ENCODE measurements at places on chromosomes 13 and 19.

- no peak for DNase-seq
Measured at GRCh38 chr13:51596541-51596940, 12.3 kb downstream of the WDFY2 start.

GRCh38 chr13:113124211-113124970, 1.8 kb downstream of the F10 start:
- no peak for DNase-seq

DNA sequence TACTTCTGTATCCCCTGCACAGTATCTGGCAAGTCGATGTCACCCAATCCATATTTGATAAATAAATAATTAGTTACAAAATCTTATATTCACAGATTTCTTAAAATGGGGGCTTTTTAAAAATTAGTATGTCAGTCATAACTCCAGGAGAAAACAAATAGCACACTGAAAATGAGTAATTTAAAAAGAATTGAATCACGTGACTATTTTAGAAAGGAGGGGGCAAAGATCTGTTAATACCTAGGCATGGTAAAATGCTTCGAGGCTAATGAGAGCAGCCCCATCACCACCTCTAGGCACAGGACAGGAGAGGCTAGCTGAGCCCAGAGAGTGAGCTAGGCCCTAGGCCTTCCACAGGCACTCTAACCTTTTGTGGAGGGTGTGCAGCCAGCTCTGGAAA, 94.7 kb downstream of the FREM2 start:
- no peak for DNase-seq

DNA sequence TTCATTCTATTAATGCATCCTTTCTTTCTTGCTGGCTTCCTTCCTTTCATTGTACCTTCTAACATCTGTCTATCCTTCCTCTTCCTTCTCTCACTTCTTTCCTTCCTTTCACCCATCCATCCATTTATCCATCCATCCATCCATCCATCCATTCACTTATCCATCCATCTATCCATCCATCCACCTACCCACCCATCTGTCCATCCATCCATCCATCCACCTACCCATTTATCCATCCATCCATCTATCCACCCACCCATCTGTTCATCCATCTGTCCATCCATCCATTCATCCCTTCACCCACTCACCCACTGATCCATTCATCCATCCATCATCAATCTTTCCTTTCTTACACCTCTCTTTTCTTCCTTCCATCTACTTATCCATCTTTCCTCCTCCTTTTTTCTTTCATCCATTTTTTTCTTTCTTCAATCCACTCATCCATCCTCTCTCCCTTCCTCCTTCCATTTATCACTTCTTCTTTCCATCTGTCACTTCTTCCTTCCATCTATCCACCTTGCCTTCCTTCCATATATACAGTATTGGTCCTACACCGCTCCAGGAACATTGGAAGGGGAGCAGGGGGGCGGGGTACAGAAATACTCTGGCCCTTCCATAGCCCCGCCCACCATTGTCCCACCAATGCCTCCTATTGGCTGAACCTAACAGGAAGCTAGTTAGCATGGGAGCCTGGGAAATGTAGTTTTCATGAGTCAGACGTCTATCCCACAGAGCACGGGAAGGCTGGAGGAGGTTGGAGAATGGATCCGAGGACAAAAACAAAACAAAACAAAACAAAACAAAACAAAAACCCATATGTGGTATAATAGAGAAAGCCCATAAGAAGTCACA, 45.9 kb downstream of the MBD3L1 start:
- DNase-seq = no peak

GRCh38 chr13:109733550-109733949, 52.8 kb downstream of the IRS2 start:
- no peak for DNase-seq

DNA sequence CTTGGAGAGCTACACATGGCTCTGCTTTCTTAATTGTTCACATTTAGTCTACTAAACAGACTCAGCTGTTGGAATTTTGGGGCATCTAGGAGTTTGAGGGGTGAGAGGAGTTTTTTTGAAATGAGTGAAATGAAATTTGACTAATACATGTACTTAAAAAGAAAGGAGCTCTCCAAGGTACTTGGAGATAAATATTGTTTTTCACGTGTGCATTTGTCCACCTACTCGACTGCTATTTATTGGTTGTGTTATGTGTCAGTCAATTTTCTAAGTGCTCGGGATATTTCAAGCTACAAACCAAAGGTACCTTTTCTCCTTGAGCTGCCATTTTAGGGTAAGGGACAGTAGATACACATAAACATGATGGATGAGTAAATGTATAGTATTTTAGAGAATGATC, 697.0 kb downstream of the LIG4 start:
- no peak for DNase-seq

- no peak for DNase-seq
Measured at GRCh38 chr19:1260749-1261537, 8.2 kb upstream of the CIRBP start.

- DNase-seq = no peak
Measured at GRCh38 chr19:44942067-44942571, at the start of gene APOC4. Gene APOC4, plus strand, starts transcription at chr19:44942237. Its CDS starts 41 bp downstream, at chr19:44942278.

GRCh38 chr13:102692491-102692826, 2.4 kb downstream of the METTL21C start:
- DNase-seq = no peak

DNA sequence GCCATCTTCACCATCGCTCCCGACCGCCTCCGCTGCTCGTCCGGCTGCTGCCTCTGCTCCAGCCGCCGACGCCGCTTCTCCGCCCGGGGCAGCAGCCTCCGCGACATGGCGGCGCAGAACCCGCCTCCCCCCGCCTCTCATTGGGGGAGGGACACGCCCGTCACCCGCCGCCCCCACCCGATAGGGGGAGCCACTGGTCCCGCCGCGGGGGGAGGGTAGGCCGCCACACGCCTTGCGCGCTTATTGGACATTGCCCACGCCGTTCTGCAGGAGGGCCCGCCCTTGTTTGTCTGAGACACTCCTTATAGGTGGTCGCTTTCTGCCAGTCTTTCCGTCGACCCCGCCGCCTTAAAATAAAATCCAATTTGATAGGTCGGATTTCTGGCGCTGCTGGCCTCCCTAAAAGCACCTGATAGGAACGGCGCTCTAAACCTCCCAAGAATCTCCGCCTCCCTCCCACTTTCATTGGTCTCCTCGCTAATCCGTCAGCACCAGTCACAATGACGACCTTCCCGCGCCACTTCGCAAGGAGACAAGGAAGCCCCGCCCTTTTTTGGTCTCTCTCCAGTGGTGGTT, at the start of gene HNRNPL:
Gene HNRNPL, minus strand, starts transcription at position 127 of the 576 bp plus-strand sequence. Its CDS starts 20 bp downstream, at position 107.
- peak; percentile 92 for DNase-seq

DNA sequence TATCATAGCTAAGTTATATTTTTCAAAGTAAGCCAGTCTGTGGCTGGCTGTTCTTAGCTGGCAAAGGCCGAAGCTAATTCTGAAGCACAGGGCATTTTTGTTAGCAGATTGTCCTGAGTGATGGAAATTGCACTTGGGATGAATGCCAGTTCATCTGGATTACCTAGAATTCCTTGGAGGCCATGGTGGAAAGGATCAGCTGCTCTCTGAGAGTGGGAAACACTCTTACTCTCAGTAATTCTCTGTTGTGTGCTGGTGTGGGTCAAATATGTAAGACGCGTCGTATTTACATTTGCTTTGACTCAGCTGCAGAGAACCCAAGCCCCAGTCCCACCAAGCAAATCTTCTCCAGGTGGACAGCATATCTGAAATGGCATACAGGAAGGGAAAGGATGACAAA, 60.7 kb upstream of the C1QTNF9B start:
- no peak for DNase-seq

- no peak for DNase-seq
Measured at GRCh38 chr13:47170971-47171370, 274.1 kb upstream of the HTR2A start.

- no peak for DNase-seq
Measured at GRCh38 chr19:16594681-16595091, 22.5 kb upstream of the SLC35E1 start.

DNA sequence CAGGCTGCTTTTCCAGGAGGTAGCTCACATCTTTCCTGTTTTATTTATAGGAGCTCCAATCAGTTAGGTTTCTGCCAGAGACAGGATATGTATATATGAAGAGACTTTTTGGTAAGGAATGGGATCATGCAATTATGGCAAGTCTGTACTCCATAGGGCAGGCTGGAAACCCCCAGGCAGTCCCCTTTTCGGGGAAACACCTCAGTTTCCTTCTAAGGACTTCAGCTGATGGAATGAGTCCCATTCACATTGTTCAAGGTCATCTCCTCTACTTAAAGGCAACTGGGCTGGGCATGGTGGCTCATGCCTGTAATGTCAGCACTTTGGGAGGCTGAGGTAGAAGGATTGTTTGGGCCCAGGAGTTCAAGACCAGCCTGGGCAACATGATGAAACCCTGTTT, 10.9 kb upstream of the SLC25A42 start:
- DNase-seq = no peak

- no peak for DNase-seq
Measured at GRCh38 chr13:53201454-53202225, 173.0 kb downstream of the OLFM4 start.

GRCh38 chr13:113451951-113452421, 1.3 kb downstream of the ADPRHL1 start:
- no peak for DNase-seq

DNA sequence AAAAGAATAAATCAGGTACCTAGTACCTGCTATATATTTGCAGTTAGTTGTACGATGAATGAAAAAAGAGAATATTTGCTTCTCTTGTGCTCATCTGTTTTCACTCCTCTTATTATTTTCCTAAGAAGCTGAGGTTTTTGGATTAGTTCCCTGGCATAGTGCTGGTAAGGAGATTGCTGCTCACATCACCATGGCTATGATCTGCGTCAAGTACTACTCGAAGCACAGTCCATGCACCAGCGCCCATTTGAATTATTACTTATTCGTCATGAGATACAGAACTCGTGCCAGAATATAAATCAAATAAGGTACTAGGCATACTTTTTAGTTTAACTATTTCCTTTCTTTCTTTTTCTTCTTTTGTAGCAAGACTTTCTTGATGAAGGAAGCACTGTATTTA, 7.1 kb downstream of the SERTM1 start:
- DNase-seq = no peak

DNA sequence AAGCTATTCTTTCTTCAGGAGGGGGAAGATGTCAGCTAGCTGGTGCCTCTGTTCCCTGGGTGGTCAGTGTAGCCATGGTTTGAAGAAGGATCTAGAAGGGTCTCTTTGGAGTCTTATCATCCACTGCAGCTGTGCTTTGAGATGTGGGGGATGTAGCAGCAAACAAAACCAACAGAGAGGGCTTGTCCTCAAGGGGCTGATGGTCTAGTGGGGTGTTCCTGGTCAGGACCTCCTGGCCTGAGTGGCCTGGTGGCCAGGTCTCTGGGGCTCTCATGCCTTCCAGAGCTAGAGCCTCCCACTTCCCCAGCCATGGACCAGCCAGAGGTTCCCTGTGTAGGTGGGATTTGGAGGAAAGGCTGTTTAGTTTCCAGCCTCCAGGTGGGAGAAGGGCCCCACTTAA, 40.3 kb downstream of the LYL1 start:
- no peak for DNase-seq

- no peak for DNase-seq
Measured at GRCh38 chr13:59842507-59842906, 321.2 kb downstream of the DIAPH3 start.

DNA sequence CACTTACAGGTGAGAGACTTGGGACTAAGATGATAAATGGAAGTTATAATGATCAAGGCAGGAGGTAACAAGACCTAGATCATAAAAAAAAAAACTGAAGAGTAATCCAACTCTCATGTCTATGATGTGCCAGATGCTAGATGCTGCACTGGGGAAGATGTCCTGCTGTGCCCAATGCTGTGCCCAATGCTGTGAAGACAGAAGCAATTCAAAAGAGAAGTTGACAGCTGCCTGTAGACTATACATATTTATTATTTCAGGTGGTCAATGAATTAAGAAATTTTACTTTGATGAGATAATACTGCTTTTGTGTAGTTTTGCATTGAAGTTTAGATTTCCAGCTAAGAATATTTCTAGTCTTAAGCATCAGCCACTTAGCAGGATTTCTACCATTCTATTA, 21.5 kb downstream of the VWA8 start:
- DNase-seq = no peak

- DNase-seq = no peak
Measured at GRCh38 chr13:51704399-51705313, 99.3 kb downstream of the DHRS12 start.
